ENCODE measurements at places on chromosomes 2 and 18. TPM values are rescaled to one million over a fixed set of nuclear protein-coding genes. Genes with fewer than 3 reads are reported as not detected.
A peak's percentile ranks its signal among the peaks of the same experiment; 100 is the strongest.

DNA sequence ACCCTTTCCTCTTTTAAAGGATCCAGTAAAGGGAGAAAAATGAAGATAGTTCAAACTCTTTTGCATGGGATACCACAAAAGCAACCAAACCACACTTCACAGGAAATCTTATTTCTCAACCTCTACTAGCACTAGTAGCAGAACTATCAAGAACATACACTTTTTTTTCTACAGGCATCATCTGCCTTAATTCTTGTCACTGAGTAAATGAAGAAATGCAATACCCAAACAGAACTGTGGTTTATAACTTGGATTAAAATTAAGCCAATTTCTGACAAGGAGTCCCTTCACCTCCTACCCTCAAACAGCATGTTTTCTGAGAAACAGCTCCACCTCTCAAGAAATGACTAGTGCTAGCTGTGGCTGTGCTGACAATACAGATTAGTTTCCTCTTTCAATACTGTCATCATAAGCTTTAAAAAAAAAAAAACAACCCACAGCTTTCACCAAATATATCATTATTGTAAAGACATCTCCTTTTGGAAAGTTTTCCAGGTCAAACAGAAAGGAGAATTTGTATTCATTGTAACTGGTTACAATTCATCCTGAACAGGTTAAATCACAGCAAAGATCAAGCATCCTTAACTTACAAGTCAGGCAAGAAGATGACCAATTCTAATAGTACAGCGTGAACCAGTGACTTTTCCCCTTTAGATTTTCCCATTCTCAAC, 44.4 kb downstream of the PTPN2 start:
- no peaks in the 10 kb centered on the region for H3K27me3 ChIP-seq
- peak overlapping the region; percentile 13 for H3K27ac ChIP-seq
- H3K4me3 ChIP-seq = no peak overlapping the region
- DNase-seq = no peak
- H3K36me3 ChIP-seq = no peaks in the 10 kb centered on the region

The RAD51AP2 gene
- total RNA-seq = not detected

The AGXT gene
- total RNA-seq = not detected

The PLGLB2 gene
- total RNA-seq = 2.5 TPM

DNA sequence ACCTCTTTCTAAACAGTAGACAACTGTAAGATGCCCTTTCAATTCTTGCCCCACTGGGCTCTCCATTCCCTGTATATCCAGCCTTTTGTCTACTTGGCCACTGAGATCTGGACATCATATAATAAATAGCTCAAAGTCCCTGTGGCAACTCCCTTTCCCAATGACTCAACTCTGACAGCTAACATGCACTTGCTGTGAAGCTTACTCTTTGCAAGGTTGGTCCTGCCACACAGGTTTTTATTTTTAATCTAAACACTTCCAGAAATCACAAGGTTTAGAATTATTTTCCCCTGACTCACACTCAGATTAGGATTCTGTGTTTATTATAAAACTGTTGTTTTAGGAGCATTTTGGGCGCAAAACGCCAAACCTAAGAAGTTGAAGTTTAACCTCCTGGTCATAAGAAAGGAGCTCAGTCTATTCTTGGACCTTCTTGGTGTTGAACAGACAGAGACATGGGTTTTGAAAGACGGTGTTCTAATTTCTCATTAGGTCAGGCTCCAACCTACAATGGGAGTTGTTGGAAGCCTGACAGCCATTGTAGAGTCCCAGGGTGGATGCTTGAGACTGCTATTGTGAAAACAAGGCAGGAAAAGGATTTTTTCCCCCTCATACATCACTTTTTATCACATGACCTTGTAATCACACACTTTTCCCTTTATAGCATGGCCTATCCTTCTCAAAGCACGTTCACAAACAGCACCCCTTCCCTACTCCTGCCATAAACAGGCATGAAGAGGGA, 124.7 kb upstream of the SERPINE2 start:
- H3K4me3 ChIP-seq = no peak overlapping the region
- H3K4me1 ChIP-seq = no peaks in the 10 kb centered on the region
- no peaks in the 10 kb centered on the region for H3K36me3 ChIP-seq
- H3K27me3 ChIP-seq = no peaks in the 10 kb centered on the region
